ENCODE measurements at places on chromosomes 3 and 15. TPM values are rescaled to one million over a fixed set of nuclear protein-coding genes. Genes with fewer than 3 reads are reported as not detected.

- DNase-seq: no peak
Observed at GRCh38 chr3:170228093-170228766, 6.0 kb downstream of the PRKCI start.

DNA sequence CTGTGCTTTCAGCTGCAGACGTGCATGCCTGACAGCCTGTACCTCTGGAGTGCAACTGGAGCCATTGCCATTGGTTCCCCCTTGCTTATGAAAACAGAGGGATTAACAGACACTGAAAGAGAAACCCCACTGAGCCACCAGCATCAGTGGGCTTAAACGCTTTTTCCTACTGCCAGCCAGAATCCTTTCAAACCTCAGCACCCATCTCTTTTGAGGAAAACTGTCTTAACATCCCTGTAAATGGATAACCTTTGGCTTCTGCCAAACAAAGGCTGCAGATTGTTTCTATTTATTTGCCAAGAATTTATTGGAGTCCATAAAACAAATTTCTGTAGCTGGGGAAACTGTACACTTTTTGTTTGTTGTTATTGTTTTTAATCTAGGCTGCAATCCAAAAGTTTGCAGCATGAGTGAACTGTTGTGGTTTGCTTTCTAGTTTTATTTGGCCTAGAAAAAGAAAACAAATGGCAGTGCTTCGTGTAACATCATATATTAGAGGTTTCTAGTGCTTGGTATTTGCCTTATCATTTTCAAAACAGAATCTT is 369.2 kb upstream of the IL12A start:
- no peak for DNase-seq

DNA sequence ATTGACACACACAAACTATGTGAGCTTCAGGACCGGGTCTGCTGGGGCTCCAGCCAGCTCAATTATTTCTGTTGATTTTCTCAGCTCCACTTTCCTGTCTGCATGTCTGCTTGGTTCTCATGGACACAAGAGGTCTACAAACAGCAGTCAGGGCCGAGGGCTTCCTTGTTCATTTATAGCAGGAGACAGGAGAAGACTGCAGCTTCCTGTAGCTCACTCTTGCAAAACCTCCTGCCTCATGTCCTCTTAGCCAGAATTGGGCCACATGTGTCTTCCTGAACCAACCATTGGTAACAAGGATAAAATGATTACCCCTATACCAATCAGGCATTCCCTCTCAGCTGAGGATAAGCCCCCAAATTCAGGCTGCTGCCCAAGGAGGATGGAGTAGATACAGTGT is 182.8 kb downstream of the TLE3 start:
- DNase-seq: no peak

- no peak for DNase-seq
Observed at GRCh38 chr3:27730774-27731659, 8.9 kb upstream of the EOMES start.

Gene ACOX2
- not detected for total RNA-seq

DNA sequence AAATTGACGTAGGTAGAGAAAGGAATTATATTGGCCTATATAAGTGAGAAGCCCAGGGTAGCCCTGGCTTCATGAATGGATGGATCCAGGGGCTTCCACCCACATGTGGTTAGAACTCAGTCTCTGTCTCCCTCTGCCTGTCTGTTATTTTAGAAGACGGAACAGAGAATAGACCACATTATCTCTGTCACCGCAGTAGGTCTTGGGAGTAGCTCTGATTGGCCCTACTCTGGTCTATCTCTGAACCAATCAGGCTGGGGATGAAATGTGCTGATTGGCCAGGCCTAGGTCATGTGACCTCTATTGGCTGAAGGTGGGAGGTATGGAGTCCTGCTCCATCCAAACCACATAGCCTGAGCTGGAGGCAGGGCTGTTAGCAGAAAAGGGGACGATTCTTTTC is 143.0 kb upstream of the PRR23C start:
- no peak for DNase-seq

DNA sequence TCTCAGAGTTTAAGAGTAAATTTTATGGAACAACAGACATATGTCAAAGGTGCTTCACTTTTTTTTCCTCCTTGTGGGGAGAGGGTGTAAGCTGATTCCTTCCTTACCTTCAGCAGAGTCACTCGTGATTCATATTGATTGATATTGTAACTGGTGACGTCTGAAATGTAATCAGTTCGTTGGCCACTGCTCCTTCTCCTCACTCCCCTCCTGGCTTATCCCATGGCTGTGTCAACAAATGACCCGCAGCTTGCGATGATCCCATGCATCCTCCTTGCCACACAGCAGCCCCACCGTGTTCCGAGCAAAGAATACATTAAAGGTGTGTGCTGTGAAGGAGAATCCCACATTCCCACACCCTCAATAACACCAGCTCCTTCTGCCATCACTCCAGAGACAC is 7.3 kb downstream of the MGLL start:
- no peak for DNase-seq

DNA sequence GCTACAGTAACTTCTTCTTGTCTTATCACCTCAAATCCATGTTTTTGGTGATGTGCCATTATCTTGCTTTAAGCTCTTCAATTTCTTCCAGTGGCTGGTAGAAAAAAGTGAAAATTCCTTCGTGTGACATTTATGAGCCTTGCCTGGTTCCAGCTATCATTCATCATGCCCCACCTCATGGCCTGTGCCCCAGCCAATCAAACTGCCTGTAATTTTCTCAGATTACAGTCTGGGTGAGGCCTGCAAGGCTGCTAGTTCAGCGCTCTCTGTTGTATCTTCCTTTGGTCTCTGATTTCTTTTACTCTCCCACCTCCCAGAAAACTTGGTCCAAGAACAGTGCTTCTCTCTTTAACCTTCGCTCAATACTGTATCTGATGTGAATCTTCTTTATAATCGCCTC is 249.3 kb upstream of the ZNF717 start:
- DNase-seq: no peak

Gene CRABP1
- total RNA-seq: not detected

DNA sequence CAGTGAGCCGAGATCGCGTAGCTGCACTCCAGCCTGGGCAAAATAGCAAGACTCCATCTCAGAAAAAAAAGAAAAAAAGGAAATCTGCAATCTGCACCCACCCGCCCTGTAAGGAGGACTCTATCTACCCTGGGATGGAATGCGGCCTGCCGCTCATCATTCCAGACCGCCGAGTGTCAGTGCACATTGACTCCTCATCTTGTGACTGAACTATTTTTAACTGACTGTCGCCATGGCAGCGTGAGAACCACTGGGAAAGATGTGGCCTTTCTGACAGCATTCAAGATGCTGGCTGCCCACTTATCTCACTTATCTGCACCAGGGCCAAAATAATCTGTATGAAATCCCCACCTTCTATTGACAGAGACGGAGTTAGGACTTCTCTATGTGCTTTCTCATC is 38.8 kb upstream of the ANKRD34C start:
- no peak for DNase-seq

Gene RETNLB
- total RNA-seq: not detected

DNA sequence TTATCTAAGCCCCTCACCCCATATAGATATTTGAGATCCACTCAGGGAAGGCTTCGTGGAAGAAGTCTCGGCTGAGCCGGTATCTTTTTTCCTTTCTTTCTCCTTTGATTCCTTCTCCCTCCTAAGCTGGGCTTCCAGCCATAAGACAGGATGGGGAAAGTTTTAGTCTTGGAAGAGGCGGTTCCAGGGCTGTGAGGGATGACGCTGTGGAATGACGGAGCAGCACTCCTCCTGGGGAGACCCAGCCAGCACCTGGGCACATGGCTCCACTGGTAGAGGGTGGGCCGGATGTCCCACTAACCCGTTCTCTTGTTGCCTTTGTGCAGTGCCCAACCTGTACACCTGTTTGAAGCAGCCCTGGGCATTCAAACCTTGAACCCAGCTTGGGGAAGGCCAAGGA is 43.2 kb upstream of the FAM107A start:
- DNase-seq: no peak

Gene CAMK1
- not detected for total RNA-seq

DNA sequence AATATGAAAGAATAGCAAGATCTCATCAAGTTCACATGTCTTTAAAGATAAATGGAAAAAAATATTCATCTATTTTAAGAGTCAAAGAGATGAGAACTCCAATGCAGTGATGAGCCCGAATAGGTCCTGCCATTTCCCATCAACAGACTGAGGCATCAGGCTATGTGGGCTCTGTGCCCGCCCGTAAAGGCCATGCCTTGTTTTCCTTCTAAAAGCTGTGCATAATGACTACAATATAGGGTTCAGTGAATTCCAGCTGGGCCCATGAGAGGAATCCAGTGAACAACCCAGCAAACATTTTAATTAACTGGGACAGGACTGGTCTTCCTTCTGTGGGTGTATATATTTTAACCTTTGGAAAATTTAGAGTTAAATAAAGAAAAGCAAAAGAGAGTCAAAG is 44.6 kb downstream of the RASGRP1 start:
- no peak for DNase-seq

GRCh38 chr15:99703603-99704443 is 29.4 kb downstream of the LYSMD4 start:
- no peak for DNase-seq

- no peak for DNase-seq
Observed at GRCh38 chr3:111963424-111963823, 15.4 kb upstream of the ABHD10 start.

DNA sequence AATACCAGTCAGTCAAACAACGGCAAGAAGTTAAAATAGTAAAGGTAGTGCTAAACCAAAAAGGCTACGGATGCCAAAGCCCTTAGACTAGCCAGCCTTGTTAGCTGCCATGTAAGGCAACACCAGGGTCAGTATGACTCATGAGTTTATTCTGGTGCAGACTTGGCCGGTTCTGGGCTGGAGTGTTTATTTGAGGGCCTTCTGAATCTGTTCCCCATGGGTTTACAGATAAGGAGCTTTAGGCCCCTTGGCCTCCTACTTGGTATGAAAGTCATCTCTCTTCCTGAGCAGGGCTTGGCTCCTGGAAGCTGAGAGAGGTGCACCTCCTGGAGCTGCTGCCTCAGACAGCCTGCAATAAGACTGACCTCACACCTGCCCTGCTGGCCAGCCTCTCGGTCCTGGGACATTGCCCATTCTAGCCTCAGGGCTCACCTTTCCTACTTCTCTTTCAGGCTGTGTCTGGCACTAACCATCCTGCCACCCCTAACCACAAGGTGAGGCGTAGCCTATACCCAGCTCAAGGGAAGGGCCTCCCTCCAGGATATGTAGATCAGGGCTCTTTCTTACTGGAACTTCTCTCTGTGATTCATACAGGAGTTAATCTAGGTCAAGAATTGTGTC is 10.4 kb upstream of the RTP1 start:
- DNase-seq: no peak

DNA sequence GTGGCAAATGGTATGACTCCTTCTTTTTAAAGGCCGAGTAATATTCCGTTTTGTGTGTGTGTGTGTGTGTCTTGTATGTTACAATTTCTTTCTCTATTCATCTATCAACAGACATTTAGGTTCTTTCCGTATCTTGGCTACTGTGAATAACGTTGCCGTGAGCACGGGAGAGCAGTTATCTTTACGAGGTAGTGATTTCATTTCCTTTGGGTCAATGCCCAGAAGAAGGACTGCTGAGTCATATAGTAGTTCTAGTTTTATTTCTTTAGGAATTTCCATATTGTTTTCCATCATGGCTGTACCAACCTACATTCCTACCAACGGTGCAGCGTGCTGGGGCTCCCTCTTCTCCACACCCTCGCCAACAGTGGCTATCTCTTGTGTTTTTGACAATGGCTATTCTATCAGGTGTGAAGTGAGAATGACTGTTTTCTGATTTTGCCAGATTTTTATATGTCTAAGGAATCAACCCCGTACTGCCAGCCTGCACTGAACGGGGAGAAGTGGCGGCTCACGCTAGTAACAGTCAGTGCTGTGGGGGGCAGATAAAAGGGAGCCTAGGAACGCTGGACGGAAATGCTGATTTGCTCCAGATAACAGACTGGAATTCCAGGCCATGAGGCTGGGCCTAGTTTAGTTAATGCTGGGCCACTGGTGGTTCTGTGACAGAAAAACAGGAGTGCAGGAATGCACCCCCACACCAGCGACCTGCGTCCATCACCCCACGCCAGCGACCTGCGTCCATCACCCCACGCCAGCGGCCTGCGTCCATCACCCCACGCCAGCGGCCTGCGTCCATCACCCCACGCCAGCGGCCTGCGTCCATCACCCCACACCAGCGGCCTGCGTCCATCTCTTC is 168.1 kb downstream of the XXYLT1 start:
- no peak for DNase-seq

- peak; percentile 43 for DNase-seq
Observed at GRCh38 chr3:172522871-172523818, at the start of gene TNFSF10. TSS of gene TNFSF10 (minus strand) at chr3:172523430. CDS start at chr3:172523384, 46 bp downstream.

Gene IL20RB
- 1.2 TPM for total RNA-seq

Measured in CD8-positive, alpha-beta T cell (primary cell).